Regular cardiac myocyte (primary cell): ENCODE measurements at places on chromosomes 6 and 20. TPM values are rescaled to one million over a fixed set of nuclear protein-coding genes. Genes with fewer than 3 reads are reported as not detected.

PDE10A gene
- 18.4 and 32.4 TPM in 2 replicates for total RNA-seq

PDSS2 gene
- total RNA-seq, result 13.0 and 13.2 TPM in 2 replicates

HLA-DQB1 gene
- under 0.01 TPM in 1 of 2 replicates, not detected in the other for total RNA-seq

ELOVL2 gene
- total RNA-seq, result 0.38 and 2.8 TPM in 2 replicates

HLA-DQA2 gene
- not detected in 2 replicates for total RNA-seq

HRH3 gene
- not detected in 2 replicates for total RNA-seq

TEAD3 gene
- 5.4 and 6.9 TPM in 2 replicates for total RNA-seq

SLC17A9 gene
- 7.9 and 21.9 TPM in 2 replicates for total RNA-seq

RGS17 gene
- 7.3 and 9.3 TPM in 2 replicates for total RNA-seq

MED23 gene
- total RNA-seq, result 28.9 and 34.4 TPM in 2 replicates

SPATS1 gene
- not detected in 2 replicates for total RNA-seq

PRL gene
- total RNA-seq, result not detected in 2 replicates

SMOC2 gene
- total RNA-seq, result 0.28 TPM in 1 of 2 replicates, not detected in the other

LY6G6D gene
- not detected in 2 replicates for total RNA-seq

SYS1 gene
- total RNA-seq, result 26.8 and 29.9 TPM in 2 replicates

PIGU gene
- 6.2 and 7.1 TPM in 2 replicates for total RNA-seq

CCN2 gene
- total RNA-seq, result 233 and 323 TPM in 2 replicates

BPIFB4 gene
- not detected in 2 replicates for total RNA-seq

GPX5 gene
- not detected in 2 replicates for total RNA-seq

CD24 gene
- total RNA-seq, result 12.3 and 16.6 TPM in 2 replicates

PHF20 gene
- total RNA-seq, result 28.6 and 29.3 TPM in 2 replicates

ARMH2 gene
- total RNA-seq, result not detected in 2 replicates
